NCI-H187 (cell line): ENCODE measurements at places on chromosomes 13 and 19.

DNA sequence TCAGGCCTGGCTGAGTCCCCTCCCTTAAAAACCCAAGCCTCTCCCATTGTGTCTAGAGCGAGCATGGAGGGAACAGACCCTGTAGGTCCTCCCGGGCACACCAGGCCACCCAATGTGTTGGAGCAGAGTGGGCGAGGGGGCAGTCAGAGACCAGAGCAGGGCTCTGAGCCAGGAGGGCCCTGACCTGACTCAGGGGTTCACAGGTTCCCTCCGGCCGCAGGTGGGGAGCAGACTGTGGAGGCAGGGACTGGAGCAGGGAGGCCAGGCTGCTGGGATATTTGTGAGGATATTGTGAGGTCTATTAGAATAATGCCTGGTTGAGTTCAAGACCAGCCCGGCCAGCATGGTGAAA, 1.6 kb upstream of the TYROBP start:
- DNase-seq, result no peak

DNA sequence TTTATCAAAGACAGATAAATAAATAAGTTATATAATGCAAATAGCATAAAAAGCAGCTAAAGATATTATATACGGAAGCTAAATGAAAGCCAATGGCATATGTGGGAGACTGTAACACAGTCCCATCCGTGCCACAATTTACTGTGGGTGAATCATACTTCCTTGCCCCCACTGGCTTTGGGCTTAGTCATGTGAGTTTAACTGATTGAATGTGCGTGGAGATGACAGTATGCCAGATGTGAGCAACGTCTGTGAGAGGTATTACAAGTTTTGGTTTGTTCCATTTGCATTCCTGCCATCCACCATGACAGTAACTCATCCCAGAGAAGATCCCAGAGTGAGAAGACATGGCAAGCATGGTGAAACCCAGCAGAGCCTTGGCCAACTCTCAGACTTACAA, 340.0 kb downstream of the SUCLA2 start:
- DNase-seq, result no peak

- no peak for DNase-seq
Observed at GRCh38 chr13:112253631-112254030, 122.5 kb upstream of the SPACA7 start.

GRCh38 chr19:948842-949496, 23.1 kb downstream of the ARID3A start:
- DNase-seq, result no peak

DNA sequence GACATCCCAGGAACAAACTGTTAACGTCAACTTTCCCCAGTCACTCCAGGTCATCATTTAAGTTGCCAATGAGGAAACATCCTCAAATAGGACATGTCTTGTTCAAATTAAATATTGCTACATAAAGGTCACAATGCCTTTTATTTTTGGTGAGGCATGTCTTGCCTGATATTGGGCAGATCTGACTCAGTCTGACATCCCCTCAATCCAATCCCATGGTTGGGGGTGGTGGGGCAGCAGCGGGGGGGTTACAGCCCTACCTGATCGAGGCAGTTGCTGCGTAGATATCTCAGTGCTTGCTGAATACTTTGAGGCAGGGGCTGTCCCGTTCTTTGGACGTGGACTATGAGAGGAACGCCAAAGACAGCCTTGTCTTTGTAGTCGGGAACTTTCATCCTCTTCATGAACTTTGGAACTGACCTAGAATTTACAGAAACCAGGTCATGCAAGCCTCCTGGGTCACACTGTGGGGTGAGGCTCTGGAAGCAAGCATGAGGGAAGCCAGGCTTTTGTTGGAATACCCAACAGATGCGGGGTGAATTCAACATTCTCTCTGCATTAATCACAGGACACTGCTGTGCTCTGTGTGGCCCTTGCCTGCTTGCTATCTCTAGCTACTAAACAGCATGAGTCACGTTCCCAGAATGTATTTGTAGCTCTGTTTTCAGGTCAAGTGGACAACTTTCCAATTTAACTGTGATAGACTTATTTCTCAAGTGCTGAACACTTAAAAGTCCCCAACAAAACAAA, 109.8 kb downstream of the KL start:
- no peak for DNase-seq

GRCh38 chr13:98377635-98378378, 199.1 kb downstream of the STK24 start:
- no peak for DNase-seq

DNA sequence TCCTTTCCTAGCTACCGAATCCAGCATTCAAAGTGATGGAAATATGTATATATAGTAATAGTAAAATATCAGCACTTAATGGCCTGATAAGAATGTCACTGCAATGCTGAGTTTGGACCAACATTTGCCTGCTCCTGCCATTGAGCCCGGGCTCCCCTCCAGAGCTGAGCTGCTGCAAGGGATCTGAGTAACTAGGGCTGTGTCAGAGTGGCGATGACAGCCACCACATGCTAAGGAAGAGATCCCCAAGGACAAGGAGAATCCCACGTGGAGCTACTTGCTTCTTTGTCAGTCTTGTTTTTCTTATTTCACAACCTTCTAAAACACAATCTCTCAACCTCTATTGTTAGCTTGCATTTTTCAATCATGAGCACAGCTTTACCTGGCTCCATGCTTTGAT, 19.5 kb upstream of the ALOX5AP start:
- DNase-seq, result no peak

GRCh38 chr13:27269114-27269665, 1.4 kb upstream of the RASL11A start:
- DNase-seq, result no peak

DNA sequence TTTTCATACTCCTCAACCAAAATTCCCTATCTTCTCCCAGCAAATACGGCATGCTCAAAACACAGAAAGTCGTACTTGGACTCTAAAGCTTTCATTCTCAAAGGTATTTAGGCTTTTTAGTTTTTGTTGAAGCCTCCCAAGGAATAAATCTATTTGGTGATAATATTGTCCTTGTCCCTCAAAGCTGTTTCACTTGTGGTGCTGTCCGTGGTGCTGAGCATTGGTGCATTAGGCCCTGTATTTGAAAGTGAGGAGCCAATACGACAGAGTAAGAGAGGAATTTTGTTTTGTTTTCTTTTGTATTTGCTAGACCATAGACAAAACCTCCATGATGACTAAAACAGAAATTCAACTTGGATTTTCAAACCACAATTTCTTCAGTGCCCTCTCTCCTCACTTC, 3.2 kb upstream of the LGALS13 start:
- DNase-seq, result no peak

DNA sequence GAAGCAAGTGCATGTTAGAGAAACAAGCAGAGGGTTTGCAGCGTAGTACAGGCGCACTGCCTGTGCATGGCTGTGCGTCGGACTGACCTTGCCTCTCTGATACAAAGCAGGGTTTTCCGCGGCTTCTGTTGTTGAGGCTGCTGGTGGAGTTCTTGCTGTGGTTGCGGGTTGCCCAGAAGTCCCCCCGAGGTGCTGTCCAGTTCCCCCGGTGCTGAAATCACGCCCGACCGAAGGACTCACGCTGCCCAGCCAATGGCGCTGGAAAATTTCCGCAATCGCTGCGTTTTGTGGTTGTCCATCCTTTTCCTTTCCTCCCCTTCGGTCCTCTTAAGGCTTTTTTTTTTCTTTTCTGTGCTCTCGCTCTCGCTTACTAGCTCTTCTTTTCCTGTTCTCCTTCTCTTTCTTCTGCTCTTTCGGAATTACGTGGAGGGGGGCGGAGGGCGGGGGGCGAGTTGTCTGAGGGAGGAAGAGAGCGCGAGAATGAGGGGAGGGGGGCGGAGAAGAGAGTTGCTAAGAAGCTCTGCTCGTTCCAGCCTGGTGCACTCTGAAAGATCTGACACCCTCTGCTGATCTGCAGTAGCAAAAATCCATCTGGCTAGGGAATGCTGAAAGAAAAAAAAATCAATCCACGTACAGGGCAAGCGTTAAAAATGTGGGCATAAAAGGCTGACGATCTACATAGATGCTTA, at the start of gene SLITRK1:
Gene SLITRK1 (minus strand): TSS at position 558 of the 689 bp plus-strand sequence. CDS start 967 bp downstream, outside the sequence.
- DNase-seq, result no peak

DNA sequence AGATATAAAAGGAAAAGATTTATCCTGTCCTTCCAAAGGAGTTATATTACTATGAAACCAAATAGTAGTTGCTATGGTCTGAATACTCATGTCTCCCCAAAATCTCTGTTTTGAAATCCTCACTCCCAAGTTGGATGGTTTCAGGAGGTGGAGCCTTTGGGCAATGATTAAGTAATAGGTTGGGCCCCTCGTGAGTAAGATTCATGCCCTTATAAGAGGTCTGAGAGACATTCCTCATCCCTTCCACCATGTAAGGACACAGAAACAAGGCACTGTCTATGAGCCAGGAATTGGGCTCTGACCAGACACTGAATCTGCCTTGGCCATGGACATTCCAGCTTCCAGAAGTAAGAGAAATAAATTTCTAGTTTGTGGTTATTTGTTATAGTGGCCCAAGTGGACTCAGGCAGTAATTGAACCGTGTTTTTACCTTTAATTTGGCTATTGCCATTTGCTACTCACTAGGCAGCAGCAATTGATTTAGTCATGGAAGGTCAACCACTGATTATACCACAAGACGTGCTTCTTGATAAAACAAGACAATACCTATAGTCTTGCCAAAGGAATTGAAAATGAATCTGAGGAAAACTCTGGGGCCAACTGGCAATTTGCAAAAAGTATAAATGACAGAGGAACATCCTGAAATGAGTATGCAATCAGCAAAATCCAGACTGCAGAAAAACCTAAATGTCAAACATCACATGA, 717.4 kb upstream of the SPRY2 start:
- DNase-seq, result no peak

DNA sequence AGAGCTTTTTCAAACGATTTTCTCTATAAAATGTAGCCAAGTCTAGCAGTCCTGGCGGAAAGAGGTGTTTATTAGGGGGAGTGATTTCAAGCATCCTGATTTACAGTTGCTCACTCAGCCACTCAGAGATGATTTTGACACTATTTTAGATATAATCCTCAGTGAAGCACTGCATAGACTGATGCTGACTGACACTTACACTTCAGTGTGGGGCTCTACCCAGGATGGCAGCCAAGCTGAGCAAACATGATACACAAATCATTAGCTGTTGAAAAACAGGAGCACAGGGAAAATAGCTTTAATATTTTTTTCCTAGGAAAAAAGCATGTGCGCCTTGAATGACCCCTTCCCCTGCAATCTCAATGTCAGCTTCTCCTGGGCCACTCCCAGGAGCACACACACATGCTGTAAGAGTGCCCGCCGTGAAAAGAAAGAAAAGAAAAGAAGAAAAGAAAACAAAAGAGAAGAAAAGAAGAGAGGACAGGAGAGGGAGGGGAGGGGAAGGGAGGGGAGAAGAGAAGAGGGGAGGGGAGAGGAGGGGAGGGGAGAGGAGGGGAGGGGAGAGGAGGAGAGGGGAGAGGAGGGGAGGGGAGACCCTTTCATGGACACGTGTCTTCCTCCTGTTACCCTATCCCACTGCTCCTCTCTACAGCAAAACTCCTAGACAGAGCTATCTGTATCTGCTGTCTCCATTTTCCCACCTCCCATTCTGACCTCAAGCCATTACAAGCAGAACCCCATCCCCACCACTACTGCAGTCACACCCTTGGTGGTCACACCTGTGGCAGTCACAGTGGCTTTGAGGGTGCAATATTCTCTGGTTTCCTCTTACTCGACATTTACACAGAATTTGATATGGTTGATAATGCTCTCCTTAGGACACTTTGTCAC, 36.4 kb downstream of the RCBTB2 start:
- DNase-seq, result no peak

GRCh38 chr19:20664901-20665781, 3.8 kb upstream of the ZNF626 start:
- DNase-seq, result no peak

DNA sequence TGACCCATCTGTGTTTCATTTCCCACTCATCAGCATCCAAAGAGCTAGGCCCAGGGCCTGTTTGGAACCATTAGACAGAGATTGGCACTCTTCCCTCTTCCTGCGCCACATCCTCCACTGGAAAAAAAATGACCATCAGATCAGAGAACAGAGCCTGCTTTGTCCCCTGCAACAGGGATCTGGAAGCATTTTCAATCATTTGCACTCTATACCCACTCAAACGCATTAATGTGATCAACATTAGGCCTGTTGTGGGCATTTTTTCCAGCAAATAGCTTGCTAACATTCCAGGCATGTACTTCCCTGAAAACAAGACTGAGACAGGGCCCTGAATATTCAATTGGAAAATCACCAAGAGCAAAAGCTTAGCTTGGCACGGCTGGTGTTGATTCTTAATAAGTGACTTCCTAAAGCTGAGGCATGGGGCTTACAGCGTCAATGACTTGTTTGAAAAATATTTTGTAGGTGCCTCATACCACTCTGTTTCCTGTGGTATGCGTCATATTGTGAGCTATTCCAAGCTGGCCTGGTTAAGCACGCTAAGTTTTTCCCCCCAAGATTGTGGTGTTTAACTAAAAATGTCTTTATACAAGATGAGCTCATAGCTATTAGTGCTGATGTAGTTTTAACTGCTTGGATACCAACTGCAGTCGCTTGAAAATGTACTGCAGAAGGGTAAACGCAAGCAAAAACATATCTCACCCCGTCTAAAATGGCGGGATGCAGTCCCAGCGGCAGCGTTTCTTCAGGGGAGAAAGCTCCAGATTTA, 404.4 kb downstream of the SPRY2 start:
- no peak for DNase-seq

DNA sequence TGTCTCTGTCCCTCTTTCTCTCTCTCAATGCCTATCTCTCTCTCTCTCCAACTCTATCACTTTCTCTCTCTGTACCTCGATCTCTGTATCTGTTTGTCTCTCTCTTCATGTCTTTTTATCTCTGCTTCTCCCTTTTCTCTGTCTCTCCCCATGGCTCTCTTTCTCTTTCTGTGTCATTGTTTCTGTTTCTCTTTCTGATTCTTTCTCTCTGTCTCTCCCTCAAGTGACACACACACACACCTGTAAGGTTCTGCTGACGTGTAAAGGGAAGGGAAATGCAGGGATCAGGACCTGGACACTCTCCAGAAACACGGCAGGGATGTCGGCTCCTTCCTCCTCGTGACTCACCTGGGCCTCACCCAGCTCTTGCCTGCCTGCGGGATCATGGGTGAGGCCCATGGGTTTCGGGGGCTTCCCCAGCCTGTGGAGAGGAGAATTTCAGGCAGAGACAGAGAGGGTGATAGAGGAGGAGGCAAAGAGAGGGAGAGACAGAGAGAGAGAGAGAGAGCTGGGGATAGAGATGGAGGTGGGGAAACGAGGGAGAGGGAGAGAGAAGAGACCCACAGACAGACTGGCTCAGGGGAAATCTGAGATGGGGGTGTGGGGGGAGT, 5.4 kb upstream of the PLAUR start:
- no peak for DNase-seq

- DNase-seq, result no peak
Observed at GRCh38 chr19:36244066-36244465, 29.2 kb downstream of the ZNF146 start.
